Hypothalamus (tissue), 51 donors: ENCODE measurements at places on chromosomes 11 and 22.
A peak's percentile ranks its signal among the peaks of the same experiment; 100 is the strongest.

GRCh38 chr11:94705419-94705818 lies 62.7 kb upstream of the AMOTL1 start:
- peak; percentile 4 for DNase-seq

GRCh38 chr11:35662061-35662648 lies 420 bp upstream of the TRIM44 start:
- DNase-seq = no peak

GRCh38 chr11:3880724-3881123 lies 25.3 kb downstream of the STIM1 start:
- no peak for DNase-seq

DNA sequence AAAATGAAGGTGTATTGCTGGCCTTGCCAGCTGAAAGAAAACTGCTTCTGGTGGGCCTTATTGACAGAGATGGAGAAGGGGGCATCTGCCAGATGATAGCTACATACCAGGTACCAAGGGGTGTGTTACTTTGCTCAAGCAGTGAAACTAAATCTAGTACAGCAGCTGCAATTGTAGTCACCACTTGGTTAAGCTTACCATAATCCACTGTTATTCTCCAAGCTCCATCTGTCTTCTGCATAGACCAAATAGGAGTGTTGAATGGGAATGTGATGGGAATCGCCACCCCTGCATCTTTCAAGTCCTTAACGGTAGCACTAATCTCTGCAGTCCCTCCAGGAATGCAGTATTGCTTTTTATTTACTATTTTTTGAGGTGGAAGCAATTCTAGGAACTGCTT lies 45.8 kb upstream of the LIN7C start:
- DNase-seq = no peak

- no peak for DNase-seq
Measured at GRCh38 chr22:30127749-30128166, 47.5 kb downstream of the HORMAD2 start.

GRCh38 chr11:110491577-110492320 lies 62.0 kb downstream of the FDX1 start:
- DNase-seq = no peak

DNA sequence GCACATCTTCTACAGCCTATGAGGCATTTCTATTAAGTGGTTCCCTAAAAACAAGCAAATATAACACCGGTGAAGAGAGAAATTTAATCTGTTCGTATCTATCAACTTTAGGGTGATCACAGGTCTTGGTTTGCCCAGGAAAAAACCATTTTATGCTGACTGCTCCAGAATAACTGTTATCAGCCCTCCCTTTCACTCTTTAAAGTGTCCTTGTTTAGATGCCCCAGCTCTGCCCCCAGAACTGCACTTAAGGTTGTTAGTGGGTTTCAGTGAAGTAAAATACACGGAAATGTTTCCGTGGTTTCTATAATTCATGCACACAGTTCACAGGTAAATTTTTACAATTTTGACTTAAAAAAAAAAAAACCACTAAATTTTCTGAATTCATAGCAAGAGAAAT lies 70.0 kb downstream of the NARS2 start:
- no peak for DNase-seq

DNA sequence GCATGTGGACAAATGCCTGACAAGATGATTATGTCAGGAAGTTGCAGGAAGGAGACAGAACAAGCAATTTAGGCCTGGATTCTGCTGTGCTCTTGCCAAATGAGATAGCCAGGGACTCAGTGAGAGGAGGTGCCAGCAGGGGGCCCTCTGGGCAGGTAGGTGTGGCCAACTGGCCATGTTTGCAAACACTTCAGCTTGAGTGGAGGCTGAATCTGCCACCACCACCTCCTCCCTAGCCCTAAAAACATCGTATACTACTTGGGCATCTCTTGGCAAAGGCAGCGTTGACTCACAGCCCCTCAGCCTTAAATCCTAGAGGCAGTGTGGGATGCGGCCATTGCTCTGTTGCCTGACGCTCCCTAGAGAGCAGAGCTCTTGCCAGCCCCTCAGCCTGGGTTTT lies 95.1 kb upstream of the PLET1 start:
- DNase-seq = no peak

GRCh38 chr11:8149726-8150125 lies 19.1 kb downstream of the RIC3 start:
- no peak for DNase-seq

GRCh38 chr22:48145738-48146137 lies 1383.3 kb downstream of the TBC1D22A start:
- DNase-seq = no peak

DNA sequence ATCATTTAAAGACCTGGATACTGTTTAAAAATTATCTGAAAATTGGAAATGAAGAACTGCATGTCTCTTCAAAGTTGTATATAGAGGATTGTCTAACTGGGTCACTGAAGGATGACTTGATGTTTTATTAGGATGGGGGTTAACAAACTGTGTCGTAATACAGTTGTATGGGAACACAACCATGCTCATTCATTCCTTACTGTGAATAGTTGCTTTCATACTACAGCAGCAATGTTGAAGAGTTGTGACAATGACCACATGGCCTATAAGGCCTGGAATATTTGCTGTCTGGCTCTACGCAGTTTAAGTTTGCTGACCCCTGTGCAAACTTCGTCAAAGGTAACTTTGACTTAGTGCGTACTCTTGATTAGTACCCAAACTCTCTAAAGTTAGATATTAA lies 38.4 kb downstream of the FDX1 start:
- DNase-seq = no peak

DNA sequence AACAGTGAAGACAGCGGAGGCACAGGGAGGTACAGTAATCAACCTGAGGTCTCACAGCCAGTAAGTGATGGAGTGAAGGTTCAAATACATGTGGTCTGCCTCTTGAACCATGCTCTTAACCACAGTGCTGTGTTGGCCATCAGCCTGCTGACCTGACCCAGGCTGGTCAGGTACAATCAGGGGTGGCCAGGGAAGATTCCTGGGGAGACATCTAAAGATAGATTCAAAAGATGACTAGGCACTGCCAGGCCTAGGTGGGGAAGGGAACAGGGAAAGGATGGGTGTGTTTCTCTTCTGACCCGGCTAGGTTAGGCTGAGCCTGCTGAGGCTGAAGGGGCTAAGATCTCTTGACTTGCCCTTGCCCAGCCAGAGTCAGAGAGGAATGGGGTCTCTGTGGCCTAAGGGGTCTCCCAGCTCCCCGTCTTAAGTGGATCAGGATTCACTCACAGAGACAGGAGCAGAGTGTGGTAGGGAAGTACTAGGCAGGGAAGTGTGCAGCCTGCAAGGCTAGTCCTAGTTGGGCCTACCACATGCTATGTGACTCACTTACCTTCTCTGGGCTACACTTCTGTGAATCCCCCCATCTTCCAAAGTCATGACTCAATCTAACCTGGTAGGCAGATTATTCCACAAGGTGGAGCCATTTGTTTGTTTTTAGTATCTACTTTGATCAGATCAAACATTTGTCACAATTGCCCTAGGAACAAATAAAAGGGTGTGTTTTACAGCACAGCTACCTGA lies 10.4 kb upstream of the SREBF2 start:
- no peak for DNase-seq

DNA sequence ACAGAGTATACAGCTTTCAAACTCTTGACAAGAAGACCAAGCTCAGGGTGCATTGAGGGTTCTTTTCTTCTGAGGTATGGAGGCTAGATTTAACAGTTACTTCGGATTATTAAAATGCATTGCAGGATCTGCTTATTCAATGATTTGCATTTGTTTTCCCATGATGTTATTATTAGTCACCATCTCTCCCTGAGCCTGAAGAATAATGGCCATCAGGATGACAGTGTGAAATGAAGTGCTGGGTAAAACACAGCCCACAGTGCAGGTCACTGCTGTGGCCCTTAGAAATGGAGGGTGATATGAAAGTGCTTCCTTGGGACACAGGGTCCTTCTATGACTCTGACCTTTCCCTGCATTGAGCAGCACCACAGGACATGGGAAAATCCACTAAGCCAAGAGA lies 40.0 kb downstream of the TECTA start:
- no peak for DNase-seq
